ENCODE measurements at places on chromosomes 6 and 20.

DNA sequence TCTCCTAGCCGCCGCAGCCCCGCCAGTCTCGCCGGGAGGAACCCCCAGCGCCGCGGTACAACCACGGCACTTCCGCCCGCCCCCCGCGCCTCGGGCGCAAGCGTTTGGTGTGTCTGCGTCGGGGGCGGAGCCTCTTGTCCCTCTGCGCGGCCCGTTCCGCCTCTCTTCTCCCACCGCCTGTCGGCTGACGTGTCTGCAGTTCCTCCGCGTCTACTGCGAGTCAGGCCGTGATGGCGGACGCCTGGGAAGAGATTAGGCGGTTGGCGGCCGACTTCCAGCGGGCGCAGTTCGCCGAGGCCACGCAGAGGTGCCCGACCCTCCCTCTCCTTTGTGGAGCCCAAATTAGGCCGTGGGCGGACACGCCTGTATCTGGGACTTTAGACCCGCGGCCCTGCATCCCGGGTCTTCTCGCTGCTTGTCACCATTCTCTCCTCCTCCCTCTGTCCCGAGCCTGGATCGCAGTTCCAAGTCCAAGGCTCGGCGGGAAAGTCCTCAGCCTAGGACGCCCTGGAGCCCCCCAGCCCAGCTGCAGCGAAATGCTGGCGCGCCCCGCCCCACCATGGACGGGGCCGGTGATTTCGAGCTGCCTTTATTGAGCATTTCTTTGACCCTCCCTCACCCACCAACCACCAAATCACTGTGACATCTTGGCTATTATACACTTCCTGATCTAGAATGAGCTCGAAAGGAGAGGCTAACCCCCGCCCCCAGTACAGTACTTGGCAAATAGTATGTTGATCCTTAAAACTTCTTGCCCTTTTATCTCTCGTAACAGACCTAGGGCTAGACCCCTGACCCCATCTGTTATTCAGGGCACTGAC, at the start of gene UFL1:
Gene UFL1, plus strand, starts transcription at position 163 of the 821 bp plus-strand sequence. Its CDS starts 68 bp downstream, at position 231.
- DNase-seq, result peak; percentile 94

- DNase-seq, result no peak
Measured at GRCh38 chr6:112014483-112014882, 39.4 kb upstream of the CCN6 start.

DNA sequence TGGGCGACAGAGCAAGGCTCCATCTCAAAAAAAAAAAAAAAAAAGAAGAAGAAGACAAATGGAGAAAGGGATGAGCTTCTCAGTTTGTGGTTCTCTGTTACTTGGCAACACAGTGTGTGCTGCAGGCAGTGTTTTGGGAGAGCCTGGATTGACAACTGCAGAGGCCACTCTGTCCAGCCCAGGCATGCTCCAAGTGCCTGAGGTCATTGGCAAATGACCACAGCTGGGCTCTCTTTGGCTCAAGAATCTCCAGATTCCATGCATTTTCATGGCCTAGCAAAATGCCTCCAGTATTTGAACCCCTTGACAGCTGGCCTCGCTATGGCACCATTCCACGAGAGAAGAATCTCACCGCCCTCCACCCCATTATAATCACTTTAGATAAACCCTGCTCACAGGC, 126.2 kb downstream of the ANKRD60 start:
- DNase-seq, result no peak

- DNase-seq, result peak; percentile 57
Measured at GRCh38 chr20:59087829-59088433, 45.3 kb upstream of the PRELID3B start.
